ENCODE measurements at places on chromosomes 6 and 20.

DNA sequence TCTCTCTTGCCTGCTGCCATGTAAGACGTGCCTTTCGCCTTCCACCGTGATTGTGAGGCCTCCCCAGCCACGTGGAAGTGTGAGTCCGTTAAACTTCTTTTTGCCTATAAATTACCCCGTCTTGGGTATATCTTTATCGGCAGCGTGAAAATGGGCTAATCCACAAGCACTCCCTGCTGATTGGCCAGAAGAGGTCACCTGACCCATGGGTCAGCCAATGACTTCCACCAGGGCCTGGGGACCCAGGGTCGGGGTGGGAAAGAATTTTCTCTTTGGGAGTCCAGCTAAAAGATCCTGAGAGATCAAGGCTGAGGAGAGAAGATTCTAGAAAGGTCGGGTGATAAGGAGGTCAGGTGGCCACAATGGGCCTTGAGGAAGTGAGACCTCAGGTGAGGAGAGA lies 17.1 kb downstream of the ZBP1 start:
- DNase-seq: no peak

DNA sequence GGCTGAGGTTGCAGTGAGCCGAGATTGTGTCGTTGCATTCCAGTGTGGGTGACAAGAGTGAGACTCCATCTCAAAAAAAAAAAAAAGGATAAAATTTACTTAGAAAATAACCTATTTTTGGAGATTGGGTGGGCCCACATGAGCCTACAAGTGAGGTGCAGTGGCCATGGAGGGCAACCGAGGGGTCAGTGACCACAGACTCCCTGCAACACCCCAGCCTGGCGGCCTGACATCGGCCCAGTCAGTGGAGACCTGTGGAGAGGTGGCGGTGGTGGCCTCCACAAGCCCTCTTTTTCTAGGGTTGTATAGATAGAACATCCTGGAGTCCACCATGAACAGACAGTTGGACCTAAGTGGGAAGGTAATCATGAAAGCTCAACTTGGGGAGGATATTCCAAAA lies 52.7 kb downstream of the BTBD9 start:
- no peak for DNase-seq

DNA sequence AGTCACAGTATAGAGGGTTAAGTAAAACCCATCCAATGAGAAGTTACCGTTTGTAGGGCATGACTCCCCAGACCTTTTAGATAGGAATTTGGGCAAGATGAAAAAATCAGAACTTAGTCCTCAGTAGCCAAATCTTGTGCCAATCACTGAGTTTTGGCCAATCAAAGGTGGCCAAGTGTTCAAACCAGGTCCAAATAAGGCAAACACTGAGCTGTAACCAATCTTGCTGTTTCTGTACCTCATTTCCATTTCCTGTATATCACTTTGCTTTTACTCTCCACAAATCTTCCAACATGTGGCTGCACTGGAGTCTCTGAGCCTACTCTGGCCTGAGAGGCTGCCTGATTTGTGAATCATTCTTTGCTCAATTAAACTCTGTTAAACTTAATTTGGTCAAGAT lies 81.8 kb upstream of the GPR6 start:
- peak; percentile 5 for DNase-seq

DNA sequence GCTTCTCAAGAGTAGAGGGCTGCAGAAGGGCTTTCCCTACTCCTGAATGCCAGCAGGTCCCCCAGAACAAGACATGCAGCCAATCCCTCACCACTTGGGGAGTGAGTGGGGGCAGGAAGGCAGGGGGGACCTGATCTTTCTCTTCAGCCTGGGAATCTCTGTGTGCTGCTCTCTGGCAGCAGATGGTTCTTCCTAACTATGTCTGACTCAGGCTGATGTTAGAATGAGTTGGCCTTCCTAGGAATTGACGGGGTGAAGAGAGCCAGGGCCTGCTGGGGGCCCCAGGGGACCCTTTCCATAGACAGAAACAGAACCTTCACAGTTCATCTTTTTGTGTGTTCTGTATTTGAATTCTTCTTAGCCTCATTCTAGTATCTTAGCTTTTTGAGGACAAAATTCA lies 29.0 kb upstream of the TCP11 start:
- peak; percentile 85 for DNase-seq

DNA sequence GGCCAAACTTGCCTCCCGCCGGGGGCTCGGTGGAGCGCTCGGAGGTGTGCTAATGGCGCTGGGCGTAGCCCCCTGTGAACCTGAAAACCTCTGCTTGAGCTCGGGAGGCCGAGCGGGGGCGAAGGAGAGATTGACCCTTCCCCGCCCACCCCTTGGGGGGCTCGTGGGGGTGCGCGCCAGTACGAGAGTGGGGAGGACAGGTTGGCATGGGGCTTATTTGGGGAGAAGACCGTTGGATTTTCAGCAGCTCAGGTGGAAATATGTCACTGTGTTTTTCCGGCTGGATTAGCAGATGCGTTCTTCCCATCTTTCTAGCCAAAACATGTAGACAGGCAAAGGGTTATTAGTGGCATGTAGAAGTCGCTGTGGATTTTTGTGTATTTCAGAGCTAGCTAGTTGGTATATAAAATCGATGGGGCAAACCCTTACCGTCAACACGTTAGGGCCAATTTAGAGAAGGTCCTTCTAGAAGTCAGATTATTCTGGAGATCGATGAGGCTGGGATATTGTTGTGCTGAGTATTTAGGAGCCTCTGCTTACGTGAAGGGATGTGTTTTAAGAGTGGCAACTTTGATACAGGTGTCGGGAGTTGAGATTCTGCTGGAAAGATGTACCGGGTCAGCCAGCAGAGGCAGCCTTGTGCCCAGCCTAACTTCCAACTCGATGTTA lies 525 bp downstream of the NCOA7 start:
- peak; percentile 68 for DNase-seq

GRCh38 chr6:24689964-24690363 lies 23.1 kb downstream of the ACOT13 start:
- peak; percentile 76 for DNase-seq
